Activated CD4-positive, alpha-beta T cell treated with anti-CD3 and anti-CD28 coated beads, Interleukin-2, amount 50 U/mL, for 48 hours (primary cell): ENCODE measurements at places on chromosomes 4 and X.

DNA sequence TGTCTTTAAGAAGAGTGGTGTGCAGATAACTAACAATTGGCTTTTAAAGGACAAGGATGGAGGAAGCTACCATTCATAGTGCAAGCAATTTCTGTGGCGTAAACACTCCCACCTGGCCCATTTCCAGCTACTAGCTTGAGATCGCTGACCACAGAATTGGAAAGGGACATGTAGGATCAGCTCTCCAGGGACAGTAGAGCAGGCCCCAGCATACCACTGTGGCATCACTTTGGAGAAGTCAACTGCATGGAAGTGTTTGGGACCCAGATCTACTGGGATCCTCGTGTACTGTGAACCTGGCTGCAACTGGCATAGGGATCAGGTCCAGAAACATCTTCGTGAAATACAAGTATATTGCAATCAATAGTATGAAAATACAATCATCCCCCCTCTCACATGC is 515.0 kb downstream of the INPP4B start:
- no peak for DNase-seq

DNA sequence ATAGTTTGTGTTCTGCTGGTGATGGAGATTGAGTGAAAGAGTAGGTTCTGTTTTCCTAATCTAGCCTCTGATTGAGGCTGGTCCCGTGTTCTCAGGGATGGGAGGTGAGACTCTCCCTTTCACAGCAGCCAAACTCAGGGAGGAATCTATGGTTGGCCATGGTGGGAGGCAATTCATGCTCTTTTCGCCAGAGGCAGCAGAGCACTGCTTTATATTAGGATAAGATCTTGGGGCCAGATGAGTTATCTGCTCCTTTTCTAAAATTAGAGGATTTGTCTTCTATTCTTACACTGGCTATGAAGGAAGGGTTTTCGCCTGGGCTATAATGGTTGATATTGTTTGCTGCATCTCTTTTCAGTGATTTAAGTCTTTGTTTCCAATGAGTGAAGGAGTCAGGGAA is 63.9 kb upstream of the NLGN4X start:
- DNase-seq, result no peak

DNA sequence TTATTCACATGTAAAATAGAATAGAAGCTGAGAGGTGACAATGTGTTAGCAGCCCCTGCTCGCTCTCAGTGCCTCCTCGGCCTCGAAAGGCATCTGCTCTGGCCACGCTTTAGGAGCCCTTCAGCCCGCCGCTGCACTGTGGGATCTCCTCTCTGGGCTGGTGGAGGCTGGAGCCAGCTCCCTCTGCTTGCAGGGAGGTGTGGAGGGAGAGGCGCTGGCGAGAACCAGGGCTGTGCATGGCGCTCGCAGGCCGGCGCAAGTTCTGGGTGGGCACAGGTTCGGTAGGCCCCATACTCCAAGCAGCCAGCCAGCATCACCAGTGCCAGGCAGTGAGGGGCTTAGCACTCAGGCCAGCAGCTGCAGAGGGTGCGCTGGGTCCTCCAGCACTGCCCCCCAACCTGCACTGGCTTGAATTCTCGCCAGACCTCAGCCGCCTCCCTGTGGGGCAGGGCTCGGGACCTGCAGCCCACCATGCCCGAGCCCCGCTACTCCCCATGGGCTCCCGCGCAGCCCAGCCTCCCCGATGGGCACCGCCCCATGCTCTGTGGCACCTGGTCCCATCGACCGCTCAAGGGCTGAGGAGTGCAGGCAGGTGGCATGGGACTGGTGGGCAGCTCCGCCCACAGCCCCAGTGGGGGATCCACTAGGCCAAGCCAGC is 1346.7 kb upstream of the IGFBP7 start:
- DNase-seq, result no peak

DNA sequence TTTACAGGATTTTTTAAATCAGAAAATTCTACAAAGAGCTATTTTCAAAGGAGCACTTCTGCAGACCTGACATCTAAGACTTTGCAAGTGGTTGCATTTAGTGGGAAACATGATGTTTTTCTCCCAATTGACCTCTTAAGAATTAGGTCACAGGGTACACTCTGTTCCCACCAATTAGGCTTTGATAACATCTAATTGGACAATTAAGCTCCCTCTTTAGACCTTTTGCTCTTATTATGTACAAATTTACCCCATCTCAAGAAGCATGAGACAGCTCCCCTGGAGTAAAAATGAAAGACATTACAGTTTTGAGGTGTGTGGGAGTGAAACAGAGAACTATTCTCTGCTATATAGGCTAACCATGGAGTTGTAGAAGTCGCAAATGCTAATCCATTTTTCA is 31.8 kb upstream of the AGA start:
- DNase-seq, result no peak

DNA sequence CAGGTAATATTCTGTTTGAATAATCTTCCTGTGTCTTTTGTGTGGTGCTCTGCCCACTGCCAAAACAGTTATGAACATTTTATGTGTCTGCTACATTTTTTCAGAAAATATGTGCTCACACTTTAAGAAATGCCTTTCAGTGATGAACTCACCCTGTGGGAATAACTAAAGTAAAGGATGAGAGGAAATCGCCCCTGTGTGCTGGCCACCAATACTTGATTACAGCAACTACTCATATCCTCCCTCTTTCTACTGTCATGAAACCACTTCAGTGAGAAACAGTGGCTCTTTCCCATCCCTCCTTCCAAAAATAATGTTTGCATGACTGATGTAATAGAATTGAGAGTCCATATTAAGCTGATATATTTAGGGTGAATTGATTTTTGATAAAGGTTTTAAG is 900.9 kb downstream of the RAB28 start:
- DNase-seq, result no peak

- peak; percentile 13 for DNase-seq
Measured at GRCh38 chrX:137194164-137194563, 160.4 kb upstream of the GPR101 start.

DNA sequence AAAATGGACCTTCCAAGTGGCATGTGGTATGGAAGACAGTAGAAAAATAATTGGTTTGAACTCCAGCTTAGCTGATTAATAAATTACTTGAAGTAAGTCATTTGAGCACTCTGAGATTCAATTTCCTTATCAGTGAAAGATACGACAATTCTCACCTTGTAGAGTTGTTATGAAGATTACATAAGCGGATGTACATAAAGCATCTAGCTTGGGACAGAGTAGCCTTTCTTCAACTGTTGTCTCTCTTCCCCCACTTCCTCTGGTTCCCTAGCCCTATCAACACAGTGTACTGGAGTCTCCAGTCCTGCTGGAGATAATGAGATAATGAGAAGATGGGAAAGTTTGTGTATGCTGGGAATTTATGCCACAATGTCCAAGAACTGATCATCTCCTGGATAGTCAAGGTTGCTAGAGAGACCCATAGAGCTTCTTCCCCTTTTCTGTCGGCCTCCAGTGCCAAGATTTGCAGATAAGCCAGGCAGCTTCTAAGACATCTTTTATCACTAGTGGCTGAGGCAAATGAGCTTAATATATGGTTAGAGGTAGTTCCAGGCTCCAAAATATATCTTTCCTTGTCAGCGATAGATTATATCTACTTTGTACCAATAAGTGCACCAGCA is 33.9 kb downstream of the VSIG4 start:
- DNase-seq, result no peak

- DNase-seq, result peak; percentile 73
Measured at GRCh38 chrX:129779747-129780146, at the start of gene SASH3. Gene SASH3 (plus strand): TSS chrX:129779949. CDS start chrX:129780098, 149 bp downstream.

DNA sequence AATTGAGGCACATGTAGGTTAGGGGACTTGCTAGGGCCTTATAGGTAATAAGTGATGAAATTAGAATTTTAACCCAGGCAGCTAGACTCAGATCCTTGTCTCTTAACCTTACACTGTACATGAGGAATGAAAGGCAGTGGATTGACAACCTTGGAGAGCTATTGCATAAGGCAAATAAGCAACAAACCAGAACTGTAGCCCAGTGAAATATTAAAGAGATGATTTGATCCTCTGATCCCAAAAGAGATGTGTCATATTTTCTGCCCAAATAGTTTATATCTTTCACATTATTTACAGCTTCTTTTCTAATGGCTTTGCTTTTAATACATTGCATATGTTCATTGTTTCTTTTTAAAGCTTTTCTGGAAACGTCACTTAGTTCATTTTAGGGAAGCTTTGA is 252.6 kb downstream of the ANK2 start:
- no peak for DNase-seq

DNA sequence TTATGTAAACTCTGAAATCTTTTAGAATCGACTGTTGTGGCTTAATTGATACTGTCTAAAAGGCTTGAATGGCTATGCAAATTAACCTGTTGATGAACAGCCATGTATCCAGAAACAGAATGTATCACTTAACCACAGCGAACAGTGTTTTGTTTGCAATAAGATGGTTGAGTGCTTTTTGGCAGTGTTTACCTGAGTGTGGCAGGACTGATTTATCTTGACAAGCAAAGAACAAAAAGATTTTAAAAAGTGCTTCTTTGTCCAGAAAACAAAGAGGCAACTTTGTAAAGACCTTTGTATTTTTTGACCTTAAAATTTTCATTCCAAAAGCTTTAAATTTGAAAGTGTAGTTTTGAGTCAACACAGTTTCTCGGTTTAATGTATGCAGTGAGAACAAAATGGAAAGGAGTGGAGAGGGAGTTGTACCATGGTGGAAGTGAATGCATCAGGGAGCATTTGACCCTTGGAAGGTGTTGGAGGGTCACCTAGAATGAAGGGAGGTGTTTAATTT is 18.0 kb downstream of the ARHGAP10 start:
- no peak for DNase-seq

- no peak for DNase-seq
Measured at GRCh38 chr4:79298484-79298883, 27.4 kb downstream of the NAA11 start.

GRCh38 chr4:87024201-87024600 is 89.4 kb downstream of the AFF1 start:
- no peak for DNase-seq

- DNase-seq, result no peak
Measured at GRCh38 chr4:21454201-21454600, 494.4 kb downstream of the KCNIP4 start.

- no peak for DNase-seq
Measured at GRCh38 chr4:186689476-186689875, 34.2 kb downstream of the FAT1 start.

DNA sequence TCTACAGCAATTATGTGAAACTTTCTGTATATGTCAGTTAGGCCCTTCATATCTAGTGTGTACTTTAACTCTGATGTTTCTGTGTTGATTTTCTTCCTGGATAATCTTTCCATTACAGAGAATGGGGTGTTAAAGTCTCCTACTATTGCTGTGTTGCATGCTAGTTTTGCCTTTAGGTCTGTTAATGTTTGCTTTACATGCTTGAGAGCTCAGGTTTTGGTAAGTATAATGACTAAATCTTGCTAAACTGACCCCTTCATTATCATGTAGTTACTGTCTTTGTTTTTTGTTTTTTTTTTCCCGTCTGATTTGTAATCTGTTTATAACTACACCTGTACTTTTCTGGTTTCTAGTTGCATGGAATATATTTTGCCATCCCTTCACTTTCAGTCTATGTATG is 63.6 kb upstream of the UGT2B15 start:
- DNase-seq, result no peak

DNA sequence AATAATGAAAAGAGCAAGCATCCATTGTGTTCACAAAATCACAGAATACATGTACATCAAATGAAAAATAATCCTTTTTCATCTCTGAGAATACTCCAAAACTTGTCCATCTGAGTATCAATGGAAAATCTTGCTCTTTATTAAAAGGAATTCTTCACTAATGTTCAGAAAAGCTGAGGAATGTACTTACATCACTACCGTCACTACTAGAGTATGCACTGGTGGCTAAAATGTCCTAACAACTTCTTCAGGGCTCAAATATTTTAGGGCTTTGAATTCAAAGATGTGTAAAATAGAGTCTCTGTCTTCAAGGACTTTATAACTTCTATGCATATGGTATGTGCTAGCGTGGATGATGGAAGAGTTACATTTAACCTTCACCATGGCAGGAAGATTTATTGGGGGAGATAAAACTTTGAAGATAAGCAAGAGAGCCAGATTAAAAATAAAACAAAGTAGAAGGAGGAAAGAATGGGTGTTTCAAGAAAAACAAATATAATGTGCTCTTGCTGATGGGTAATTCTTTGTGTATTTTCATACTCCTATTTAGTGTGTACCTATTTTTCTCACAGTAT is 55.1 kb downstream of the DMD start:
- no peak for DNase-seq

DNA sequence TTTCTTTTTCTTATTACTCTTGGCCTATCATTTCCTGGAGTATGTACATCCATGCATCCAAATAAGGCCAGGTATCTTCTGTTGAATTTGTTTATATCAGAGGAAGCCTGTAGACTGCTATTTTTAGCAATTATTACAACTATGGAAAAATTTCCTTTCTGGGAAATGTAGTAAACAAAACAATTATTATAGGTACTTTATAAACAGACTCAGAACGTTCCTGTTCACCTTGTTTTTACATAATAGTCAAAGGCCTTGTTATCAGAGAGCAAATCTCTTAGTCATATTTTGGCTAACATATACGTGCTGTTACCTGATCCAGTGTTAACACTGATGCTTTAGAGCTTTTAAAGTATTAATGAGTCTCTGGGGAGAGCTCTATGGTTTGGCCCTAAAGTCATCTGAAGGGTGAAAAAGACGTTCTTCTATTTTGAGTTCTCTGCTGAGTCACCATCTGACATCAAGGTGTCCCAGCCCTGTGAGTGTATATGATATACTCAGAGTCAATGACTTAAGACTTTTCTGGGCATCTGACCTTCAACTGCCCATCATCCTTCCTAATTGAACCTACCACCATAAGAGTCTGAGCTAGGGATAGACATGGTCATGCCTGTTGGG is 7.3 kb downstream of the SPARCL1 start:
- no peak for DNase-seq

DNA sequence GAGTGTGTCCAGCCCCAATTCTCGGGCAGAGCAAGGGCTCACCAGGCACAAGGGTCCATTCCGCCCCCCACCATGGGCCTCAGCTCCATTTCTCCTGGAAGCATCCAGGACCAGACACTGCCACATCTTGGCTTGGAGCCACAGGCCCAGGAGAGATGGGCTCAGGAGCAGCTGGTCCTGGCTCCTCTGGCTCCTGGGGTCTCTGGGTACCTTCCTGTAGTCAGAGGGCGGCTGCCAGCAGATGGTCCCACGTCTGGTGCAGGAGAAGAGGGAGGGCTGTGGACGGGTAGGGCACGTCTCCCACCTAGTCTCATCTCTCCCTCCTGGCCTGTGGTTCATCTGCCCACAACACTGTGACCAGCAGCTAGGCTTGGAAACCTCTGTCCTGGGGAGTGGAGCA is 8.0 kb downstream of the ATP2B3 start:
- DNase-seq, result no peak

- DNase-seq, result no peak
Measured at GRCh38 chr4:122107680-122108079, 44.5 kb upstream of the BLTP1 start.

- no peak for DNase-seq
Measured at GRCh38 chr4:113316879-113317278, 267.4 kb downstream of the ANK2 start.

- DNase-seq, result no peak
Measured at GRCh38 chr4:62429297-62429696, 1229.2 kb downstream of the ADGRL3 start.
